Ascending aorta (tissue), 2 donors: ENCODE measurements at places on chromosomes 7 and 10. TPM values are rescaled to one million over a fixed set of nuclear protein-coding genes. Genes with fewer than 3 reads are reported as not detected.

- no peak overlapping the region for H3K27ac ChIP-seq
- H3K36me3 ChIP-seq = no peaks in the 10 kb centered on the region
- no peak for DNase-seq
- H3K27me3 ChIP-seq = no peaks in the 10 kb centered on the region
Observed at GRCh38 chr10:65032867-65033769, 1511.9 kb downstream of the REEP3 start.

DNA sequence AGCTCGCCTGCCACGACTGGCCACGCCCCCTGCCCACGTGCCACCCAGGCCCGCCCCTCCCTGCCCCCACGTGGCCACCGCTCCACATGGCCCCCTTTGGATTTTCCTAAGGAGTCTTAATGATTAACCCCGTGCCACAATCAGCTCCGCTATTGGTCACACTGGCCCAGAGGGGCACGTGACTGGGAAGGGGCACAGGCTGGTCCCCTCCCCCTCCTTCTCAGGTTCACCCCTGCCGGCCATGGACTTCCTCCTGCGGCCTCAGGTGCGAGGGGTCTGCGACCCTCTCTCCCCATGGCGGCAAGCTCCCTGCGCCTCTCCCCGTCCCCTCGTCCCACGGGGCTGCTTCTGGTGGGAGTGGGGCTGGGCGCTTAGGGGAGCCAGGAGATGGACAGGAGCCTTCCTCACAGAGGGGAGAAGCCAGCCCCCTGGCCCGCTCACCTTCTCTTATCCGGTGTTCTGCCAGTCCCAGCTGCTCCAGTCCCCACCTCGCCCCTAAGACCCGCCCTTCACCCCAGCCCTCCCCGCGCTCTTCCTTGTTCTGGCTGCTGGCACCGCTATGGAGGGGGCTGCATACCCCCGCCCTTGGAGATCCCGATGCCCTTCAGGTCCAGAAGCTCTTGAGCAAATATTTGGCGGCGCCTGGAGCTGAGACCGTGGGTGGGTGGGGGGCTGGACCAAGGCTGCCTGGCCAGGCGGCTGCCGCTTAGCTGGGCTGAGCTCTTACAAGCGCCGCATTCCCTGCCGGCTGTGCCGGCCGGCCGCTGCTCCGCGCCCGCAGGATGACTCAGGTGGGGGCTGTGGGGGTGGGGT, 3.2 kb downstream of the SLC4A2 start:
- H3K27ac ChIP-seq = peak overlapping the region; percentile 95
- H3K4me3 ChIP-seq = peak overlapping the region; percentile 41
- peaks cover 37% of the 10 kb centered on the region for H3K4me1 ChIP-seq
- H3K27me3 ChIP-seq = no peaks in the 10 kb centered on the region
- peaks cover 35% of the 10 kb centered on the region for H3K36me3 ChIP-seq

GRCh38 chr10:30853066-30853465, 178.6 kb downstream of the ZNF438 start:
- H3K27ac ChIP-seq = no peak overlapping the region
- no peaks in the 10 kb centered on the region for H3K27me3 ChIP-seq
- no peak for DNase-seq
- peaks cover 7% of the 10 kb centered on the region for H3K4me1 ChIP-seq
- peaks cover 8% of the 10 kb centered on the region for H3K36me3 ChIP-seq

GRCh38 chr7:77157446-77157845, 35.0 kb downstream of the CCDC146 start:
- no peak for DNase-seq
- no peaks in the 10 kb centered on the region for H3K27me3 ChIP-seq

Gene CPA2
- total RNA-seq = not detected

Gene ATG9B
- total RNA-seq = not detected

- H3K27me3 ChIP-seq = no peaks in the 10 kb centered on the region
- H3K4me1 ChIP-seq = peaks cover 18% of the 10 kb centered on the region
- H3K4me3 ChIP-seq = no peak overlapping the region
- no peak for DNase-seq
- H3K36me3 ChIP-seq = peaks cover 31% of the 10 kb centered on the region
Observed at GRCh38 chr7:5702876-5703571, 78.4 kb downstream of the RNF216 start.

DNA sequence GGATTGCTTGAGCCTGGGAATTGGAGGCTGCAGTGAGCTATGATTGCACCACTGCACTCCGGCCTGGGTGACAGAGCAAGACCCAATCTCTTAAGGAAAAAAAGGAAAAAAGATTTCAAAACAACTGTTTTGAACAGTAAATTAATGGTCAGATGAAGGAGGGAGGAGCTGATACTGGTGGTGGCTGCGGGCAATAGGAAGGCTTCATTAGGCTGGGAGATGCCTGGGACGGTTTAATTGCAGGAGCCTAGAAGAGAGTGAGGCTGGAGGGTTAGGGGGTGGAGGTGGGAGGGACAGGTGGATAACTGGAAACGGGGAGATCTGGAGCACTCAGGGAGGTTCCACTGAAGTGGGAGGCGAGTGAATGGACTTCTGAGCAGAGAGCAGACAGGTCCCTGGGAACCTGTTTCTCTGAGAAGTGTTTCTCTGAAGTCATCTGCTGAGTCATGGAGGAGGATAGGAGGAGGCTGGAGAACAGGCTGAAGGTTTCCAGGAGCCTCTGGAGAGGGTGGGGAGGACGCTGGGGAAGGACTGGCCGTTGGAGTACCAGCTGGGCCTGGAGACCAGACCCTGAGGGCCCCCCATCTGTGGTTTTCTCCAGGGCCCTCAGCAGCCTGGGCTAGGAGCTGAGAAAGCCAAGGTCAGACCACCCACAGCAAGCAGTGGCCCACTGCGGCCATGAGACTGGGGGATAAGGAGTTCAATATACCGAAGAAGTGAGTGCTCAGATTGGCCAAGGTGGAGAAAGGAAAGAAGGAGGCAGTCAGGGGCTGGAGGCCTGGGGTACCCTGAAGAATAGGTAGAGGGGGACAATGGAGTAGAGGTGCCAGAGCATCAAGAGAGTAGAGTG, 14.4 kb upstream of the YWHAG start:
- DNase-seq = peak; percentile 70
- no peak overlapping the region for H3K4me3 ChIP-seq
- H3K27ac ChIP-seq = no peak overlapping the region
- no peaks in the 10 kb centered on the region for H3K27me3 ChIP-seq
- H3K36me3 ChIP-seq = no peaks in the 10 kb centered on the region
- no peaks in the 10 kb centered on the region for H3K4me1 ChIP-seq

DNA sequence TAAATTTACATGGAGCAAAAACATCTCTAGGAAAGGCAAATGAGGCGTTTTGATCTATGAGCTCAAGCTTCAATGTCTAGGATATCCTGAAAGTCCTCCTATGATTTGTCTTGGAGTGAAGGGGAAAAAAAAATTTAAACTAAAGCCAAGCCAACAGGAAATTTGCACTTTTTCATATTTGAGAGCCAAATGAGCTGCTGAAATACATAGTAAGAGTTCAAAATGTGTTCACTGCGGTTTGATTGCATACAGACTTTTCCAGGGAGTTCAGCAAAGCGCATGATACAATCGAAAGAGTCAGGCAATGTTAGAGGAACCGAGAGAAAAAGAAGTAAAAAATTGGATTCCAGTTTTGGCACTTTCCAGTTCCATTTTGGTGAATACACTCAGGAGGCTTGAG, 633.4 kb upstream of the MGMT start:
- H3K36me3 ChIP-seq = no peaks in the 10 kb centered on the region
- H3K27me3 ChIP-seq = no peaks in the 10 kb centered on the region
- H3K4me1 ChIP-seq = no peaks in the 10 kb centered on the region
- no peak overlapping the region for H3K4me3 ChIP-seq
- no peak overlapping the region for H3K27ac ChIP-seq

DNA sequence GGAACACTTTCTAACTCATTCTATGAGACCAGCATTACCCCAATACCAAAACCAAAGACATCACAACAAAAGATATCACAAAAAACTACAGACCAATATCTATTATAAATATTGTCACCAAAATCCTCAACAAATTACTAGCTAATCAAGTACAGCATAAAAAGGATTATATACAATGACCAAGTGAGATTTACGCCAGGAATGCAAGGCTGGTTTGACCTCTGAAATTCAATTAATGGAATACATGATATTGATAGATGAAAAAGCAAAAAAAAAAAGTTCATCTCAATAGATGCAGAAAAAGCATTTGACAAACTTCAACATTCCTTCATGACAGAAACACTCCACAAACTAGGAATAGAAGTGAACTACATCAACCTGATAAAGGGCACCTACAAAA, 175.3 kb downstream of the LCOR start:
- no peaks in the 10 kb centered on the region for H3K4me1 ChIP-seq
- DNase-seq = no peak
- no peaks in the 10 kb centered on the region for H3K36me3 ChIP-seq
- no peak overlapping the region for H3K4me3 ChIP-seq
- no peaks in the 10 kb centered on the region for H3K27me3 ChIP-seq

DNA sequence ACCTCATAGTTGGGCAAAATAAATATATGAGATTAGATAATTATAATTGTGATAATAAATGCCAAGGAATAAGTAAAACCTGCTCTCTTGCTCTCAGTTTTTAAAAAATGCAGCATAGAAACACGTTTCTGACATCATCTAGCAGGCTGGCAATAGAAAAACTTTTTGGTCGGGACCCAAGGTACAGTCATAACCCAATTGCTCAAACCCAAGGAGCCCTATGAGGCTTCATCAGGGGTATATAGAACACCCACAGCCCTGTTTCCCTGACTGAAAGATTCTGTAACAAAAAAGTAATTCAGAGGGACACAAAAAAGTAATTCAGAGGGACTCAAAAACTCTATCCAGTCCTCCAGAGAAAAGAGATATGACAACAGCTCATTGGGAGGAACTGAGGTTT, 3.8 kb downstream of the PDE1C start:
- no peaks in the 10 kb centered on the region for H3K36me3 ChIP-seq
- H3K4me3 ChIP-seq = no peak overlapping the region
- no peak for DNase-seq
- H3K27me3 ChIP-seq = no peaks in the 10 kb centered on the region
- no peak overlapping the region for H3K27ac ChIP-seq

- no peak for DNase-seq
- no peaks in the 10 kb centered on the region for H3K27me3 ChIP-seq
- no peak overlapping the region for H3K27ac ChIP-seq
- H3K4me3 ChIP-seq = no peak overlapping the region
- H3K36me3 ChIP-seq = no peaks in the 10 kb centered on the region
Observed at GRCh38 chr10:129321727-129322126, 145.3 kb upstream of the MGMT start.

DNA sequence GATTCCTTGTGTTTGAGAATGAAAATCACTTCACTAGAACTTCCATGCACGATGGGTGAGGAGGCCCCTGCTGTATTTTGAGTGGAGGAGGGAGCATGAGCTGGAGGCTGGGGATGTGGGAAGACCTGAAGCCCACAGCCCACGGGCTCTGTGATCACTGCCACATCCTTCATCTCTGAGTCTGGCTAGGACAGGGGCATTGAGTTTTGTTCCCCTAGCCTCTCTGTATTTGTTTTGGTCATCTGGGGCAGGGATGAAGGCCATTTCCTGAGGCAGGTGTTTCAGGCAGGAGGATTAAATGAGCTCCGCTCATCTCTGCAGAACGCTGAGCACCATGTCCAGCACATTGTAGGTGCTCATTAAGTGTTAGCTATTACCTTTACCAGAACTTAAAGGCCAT, 293.6 kb downstream of the GLRX3 start:
- no peak overlapping the region for H3K4me3 ChIP-seq
- no peak overlapping the region for H3K27ac ChIP-seq
- H3K27me3 ChIP-seq = no peaks in the 10 kb centered on the region
- no peaks in the 10 kb centered on the region for H3K4me1 ChIP-seq
- no peak for DNase-seq

Gene MRPL43
- 54.5 TPM for total RNA-seq

- no peak for DNase-seq
- no peaks in the 10 kb centered on the region for H3K4me1 ChIP-seq
- H3K27ac ChIP-seq = no peak overlapping the region
- H3K4me3 ChIP-seq = no peak overlapping the region
Observed at GRCh38 chr10:51821045-51821444, 121.7 kb upstream of the CSTF2T start.

Gene SMKR1
- not detected for total RNA-seq

DNA sequence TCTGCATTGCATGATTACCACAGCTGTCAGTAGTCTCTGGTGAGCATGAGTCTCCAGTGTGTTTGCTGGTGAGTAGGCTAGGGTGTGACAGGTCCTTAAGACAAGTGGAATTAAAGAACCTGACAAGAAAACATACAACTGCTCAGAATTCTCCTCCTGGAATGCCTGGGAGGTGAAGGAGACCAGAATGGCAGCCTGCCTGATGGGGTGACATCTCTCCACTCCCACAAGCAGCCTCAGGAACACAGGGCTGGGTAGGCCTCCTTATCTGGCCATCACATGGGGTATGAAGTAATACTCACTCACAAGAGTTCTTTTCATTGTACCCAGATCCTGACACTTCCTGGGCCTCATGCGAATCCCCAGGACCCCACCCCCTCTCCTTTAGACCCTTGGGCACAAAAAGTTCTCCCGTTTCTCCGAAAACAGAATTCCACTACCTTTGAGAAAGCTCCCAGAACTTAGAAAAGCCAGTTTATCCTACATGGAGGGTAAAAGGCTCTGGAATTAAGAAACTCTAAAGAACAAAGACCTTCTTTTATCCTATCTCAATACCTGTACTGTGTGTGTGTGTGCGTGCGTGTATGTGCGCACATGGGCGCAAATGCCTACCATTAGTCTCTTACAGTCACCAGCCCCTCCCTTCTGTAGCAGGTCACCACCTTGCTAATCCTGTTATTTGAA, 33.4 kb upstream of the C1GALT1 start:
- no peaks in the 10 kb centered on the region for H3K4me1 ChIP-seq
- no peak overlapping the region for H3K27ac ChIP-seq
- no peaks in the 10 kb centered on the region for H3K36me3 ChIP-seq
- no peaks in the 10 kb centered on the region for H3K27me3 ChIP-seq
- DNase-seq = no peak

Gene DRGX
- not detected for total RNA-seq

DNA sequence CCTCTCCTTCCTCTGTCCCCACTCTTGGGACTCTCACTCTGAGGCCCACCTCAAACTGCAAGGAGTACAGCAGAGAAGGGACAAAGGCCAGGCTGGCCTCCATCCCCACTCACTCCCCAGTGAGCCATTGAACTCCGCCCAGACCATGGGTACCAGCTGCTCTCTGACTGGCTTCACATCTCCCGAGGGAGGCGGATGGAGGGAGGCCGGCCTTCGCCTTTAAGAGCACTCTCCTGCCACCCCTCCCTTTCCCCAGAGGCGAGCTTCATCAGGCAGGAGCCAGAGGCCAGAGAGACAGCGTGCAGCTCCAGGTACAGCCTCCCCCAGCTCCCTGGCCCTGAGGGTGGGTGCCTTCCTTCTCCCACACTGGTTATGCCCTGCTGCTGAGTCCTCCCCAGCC, 1.8 kb upstream of the LDB3 start:
- no peaks in the 10 kb centered on the region for H3K27me3 ChIP-seq
- no peak for DNase-seq
- H3K36me3 ChIP-seq = no peaks in the 10 kb centered on the region
- H3K4me3 ChIP-seq = no peak overlapping the region
- H3K27ac ChIP-seq = peak overlapping the region; percentile 92
- H3K4me1 ChIP-seq = peaks cover 6% of the 10 kb centered on the region

- DNase-seq = no peak
- H3K27ac ChIP-seq = no peak overlapping the region
- no peaks in the 10 kb centered on the region for H3K4me1 ChIP-seq
- no peaks in the 10 kb centered on the region for H3K27me3 ChIP-seq
Observed at GRCh38 chr7:52146871-52147634, 830.4 kb upstream of the COBL start.

Gene SPDYE16
- total RNA-seq = not detected
